D341Med (cell line): ENCODE measurements at places on chromosomes 3 and 15.
A peak's percentile ranks its signal among the peaks of the same experiment; 100 is the strongest.

DNA sequence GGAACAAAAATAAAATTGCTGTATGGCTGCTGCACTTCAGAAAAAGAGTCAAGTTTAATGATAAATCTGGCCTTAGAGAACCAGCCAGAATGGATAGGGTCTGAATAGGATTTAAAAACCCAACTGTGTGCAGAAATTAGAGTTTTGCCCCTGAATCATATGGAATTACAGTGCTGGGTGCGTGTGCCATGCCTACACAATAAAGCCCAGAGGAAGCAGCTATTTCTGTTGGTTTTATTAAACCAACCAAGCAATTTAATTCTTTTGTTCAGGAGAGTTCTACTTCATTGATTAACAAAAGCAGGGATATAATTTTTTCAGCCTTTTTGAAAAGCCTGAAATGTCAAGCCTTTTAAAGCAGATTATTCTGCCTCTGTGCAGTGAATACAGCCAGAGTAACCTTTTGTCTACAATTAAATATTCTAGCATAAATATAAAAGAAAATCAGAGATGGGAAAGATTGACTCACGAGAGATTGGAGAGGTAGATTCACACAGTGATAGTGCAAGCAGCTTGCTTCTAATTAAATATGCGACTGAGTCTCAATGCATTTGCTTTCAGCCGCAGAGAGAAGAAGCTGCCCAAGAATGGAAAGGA, 66.7 kb upstream of the DNAJC19 start:
- DNase-seq, result no peak

GRCh38 chr15:34241376-34242330, 16.8 kb downstream of the EMC4 start:
- peak; percentile 64 for DNase-seq

GRCh38 chr15:63478243-63478642, 26.1 kb upstream of the USP3 start:
- no peak for DNase-seq

DNA sequence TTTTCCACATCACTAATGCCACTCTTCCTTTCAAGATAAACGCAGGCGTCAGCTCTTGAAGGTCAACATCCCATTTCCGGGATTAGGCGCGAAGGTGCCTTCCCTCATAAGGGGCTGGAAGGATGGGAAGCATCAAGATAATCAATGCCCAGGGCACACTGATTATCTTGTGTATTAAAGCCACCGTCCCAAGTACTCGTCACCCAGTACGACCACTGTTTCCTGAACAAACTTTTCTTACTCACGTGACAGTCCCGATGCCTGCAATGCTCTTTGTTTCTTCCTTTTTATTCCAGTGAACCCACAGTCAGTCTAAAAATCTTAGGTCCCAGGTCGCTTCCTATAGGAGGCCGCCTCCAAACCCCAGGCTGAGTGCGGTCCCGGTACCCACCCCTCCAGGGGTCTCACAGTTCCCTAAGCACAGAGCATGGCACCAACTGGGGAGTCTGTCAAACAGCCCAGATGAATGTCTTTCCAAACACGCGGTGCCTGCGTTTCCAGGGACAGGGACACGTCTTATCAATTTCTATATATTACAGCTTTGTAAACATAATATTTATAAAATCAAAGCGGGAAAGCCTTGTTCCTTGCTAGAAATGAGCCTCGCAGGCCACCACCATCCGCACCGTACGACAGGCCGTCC, 589 bp downstream of the ANAPC13 start:
- DNase-seq, result peak; percentile 56

GRCh38 chr3:4376499-4376898, 73.3 kb downstream of the SETMAR start:
- DNase-seq, result no peak

DNA sequence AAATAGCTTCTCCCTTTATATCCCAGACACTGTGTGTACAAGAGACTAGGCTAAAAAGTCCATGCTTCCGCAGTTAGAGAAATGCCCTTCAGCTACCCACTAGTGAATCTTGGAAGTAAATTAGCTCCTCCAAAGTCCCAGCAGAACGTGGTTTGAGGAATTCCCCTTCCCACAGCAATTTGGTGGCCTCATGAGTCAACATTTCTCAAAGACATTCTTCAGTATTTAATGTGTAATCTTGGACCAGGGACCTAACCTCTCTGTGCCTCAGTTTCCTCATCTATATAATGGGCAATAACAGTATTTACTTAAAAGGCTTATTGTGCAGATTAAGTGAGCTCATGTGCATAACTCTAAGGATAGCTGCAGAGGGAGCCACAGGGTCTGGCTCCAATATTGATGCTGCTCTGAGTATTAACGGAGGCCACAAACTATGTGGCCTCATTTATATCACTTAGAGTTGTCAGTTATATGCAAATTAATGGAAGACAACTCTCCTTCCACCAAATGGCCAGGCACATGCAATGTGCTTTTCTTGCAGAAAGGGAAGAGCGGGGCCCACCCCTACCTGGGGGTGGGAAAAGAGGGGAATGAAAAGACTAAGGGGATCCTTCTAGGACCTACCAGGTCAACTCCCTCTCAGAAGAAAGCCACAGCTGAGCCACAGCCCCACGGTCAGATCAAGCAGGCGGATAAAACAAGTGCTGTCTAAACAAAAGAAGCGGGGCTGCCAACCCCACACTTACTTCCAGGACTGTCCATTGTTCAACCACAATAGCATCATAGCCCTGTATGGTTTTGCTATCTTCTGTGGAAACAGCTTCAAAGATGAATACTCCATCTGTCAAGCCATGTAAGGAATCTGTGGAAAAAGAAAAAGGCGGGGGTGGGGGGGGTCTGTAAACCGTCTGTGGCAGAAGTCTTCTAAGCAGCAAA, 92.4 kb downstream of the OXNAD1 start:
- DNase-seq, result no peak

GRCh38 chr3:183259621-183260020, 6.6 kb downstream of the B3GNT5 start:
- DNase-seq, result no peak

GRCh38 chr3:48130321-48130904, 57.8 kb downstream of the CDC25A start:
- DNase-seq, result no peak

GRCh38 chr3:143089965-143090364, 29.6 kb upstream of the CHST2 start:
- no peak for DNase-seq

DNA sequence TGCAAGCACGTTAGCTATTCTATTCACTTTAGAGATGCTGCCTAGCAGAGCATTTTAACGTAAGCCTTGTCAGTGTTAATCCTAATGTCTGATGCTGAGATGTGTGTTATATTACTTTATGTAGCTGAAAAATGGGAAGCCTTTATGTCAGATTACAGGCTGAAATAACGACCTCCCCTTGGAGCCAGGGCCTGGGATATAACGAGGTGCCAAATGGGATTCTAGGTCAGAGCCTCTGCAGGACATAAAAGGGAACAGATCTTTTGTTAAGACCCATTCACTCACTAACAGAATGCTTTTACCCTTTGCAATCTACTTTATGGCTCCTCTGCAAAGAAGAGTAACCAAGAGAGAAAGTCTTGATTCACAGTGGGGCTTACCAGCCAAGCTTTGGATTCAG, 815.5 kb upstream of the CFAP20DC start:
- no peak for DNase-seq

DNA sequence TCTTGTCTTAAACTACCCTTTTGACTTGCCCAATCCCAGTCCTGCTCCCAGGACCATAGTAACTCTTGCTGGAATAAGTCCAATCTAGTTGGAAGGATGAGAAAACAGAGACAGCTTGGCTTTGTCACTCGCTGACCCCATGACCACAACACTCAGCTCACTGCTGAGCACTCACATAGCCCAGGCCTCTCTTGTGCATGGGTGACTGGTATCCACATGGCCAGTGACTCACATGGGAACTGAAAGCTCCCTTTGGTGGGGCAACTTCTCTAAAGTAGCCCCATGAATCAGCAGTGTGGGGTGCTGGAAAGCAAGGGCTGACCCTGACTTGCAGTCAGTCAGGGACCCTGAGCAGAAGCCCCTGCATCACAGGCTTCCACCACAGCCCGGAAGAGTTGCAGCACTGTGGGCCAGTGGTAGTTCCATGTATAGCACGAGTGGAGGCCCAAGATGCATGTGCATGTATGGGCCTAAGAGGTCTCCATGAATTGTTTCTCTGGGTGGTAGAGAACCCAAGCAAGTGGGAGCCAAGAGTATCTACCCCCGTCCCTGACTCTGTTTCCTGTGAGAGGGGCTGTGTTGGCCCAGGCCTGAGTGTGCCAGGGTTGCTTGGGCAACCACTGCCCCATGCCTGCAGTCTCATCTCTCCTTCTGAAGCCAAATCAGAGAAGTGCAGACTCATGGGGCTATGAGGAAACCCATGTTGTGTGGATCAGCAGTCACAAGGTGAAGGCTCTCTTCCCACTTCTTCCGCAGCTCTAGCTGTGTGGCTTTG, 62.1 kb upstream of the XCR1 start:
- DNase-seq, result no peak

DNA sequence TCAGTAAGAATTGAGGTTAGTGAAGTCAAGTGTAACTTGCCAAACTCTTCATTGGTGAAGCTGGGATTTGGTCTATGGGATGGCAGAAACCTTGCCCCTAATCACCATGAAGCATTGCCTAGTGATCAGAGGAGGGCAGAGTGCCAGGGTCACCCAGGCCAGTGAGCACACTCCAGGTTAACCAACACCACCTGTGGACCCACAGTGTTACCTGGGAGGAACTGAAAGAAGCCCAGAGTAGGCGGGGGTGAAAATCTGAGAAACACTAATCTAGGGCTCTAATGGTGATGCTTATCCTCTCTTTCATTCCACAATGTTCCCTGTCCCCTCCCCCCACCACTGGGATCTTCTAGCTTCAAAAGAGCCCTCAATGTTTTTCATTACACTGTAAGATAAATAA, 372.8 kb downstream of the CTNNB1 start:
- DNase-seq, result no peak

DNA sequence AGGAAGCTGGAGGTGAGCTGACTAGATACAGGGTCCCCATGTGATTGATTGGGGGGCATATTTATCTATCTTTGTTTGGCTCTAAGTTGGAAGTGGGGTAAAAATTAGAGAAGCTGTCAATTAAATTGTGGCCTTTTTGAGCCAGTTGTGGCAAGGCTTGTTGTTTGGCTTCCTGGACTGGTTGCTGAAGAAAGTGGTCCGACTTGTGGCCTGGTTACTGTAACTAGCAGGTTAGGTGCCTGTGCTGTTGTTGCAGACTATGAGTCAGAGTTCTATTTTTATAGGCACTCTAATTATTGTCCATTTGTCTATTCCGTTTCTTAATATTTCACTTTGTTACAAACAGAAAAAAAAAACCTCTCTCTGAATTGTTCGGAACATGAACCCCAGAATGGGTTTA, 129.1 kb upstream of the CNTN6 start:
- no peak for DNase-seq

- no peak for DNase-seq
Measured at GRCh38 chr3:45272032-45272810, 46.1 kb upstream of the TMEM158 start.

- no peak for DNase-seq
Measured at GRCh38 chr15:74265046-74265639, 29.0 kb downstream of the CCDC33 start.

DNA sequence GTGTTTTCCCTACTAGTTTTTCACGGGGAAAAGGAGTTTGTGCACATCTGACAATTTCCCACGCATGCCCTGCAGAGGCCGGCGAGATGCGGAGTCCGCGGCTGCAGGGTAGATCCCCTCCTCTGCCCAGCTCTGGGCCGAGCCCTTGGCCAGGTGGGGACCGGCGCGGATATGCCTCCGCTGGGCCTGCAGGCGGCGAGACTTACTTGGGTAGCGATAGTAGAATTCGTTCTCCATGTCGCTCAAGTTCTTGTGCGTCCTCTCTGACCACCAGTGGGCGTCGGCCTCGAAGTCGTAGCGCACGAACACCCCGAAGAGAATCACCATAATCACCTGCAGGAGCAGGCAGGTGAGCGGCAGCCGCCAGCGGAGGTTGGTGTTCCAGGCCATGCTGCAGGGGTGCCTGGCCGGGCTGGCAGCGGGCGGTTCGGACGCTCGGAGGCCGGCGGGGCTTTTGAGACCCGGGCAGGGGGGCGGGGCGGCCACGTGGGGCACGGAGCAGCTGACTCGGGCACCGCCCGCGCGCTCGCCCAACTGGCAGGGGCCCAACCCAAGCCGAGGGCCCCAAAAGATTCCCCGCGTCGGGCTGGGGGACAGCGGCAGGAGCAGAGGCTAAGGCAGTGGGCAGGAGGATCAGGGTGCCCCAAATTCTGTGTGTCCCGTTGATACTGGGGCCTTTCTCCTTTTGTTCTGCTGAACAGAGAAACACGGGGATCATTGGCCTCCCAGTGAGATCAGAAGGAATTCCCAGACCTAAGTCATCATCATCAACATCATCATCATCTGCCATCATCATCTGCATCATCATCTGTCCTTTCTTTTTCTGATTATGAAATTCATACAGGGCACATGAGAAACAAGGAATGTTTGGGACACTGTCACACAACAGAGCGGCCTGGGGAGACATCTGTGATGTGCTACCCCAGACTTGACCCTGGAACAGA, at the start of gene RHCG:
Gene RHCG (minus strand): TSS at position 429 of the 944 bp plus-strand sequence. CDS start 39 bp downstream, at position 390.
- DNase-seq, result peak; percentile 55

DNA sequence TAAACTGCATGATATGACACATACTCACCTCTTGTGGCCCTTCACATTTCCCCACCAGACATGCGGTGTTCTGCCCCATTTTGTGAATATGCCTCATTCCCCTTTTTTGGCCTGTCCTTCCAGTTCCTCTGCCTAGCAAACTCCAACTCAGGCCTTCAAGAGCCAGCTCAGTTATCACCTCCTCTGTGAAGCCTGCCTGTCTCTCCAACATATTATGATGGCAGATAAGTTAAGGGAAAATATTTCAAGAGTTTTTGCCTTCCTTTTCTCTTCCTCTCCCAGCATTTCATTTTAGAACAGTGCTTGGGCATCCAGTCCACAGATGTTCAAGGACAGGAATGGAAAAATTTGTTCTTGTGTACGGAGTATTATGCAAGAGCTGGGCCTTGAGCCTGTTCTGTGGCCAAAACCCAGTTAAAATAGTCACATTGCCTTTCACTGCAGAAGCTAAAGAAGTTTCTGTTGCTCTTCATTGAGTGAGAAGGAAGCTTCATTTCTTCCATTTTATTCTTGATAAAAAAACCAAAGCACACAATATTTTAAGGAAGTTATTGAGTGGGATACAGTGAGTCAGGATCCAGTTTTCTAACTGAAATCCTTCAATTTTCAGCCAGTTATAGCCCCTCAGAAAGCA, 192.0 kb downstream of the GHSR start:
- DNase-seq, result no peak

DNA sequence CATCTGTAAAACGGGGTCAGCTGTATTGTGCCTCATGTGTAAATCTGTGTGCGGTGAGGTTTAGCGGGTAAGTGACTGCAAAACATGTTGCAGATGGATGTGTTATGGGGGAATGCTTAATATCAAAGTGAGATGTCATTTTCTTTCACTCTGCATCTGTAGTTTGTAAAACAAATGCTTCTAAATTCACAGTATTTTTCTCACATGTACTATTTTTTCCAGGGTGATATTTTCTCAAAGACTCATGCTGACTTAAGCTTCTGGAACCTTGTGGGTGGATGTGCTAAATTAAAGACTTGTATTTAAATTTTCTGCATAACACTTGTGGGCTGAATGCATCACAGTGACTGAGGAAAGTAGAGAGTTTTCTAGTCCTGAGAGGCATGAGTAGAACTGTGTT, 115.2 kb upstream of the TP63 start:
- no peak for DNase-seq
